EL (cell line): ENCODE measurements at places on chromosomes 7 and 10.

- no peak for DNase-seq
These were observed 802.5 kb downstream of the GRM8 start for GRCh38 chr7:126450269-126450671.

GRCh38 chr7:129862682-129863081 lies 90.1 kb downstream of the UBE2H start:
- DNase-seq = no peak

DNA sequence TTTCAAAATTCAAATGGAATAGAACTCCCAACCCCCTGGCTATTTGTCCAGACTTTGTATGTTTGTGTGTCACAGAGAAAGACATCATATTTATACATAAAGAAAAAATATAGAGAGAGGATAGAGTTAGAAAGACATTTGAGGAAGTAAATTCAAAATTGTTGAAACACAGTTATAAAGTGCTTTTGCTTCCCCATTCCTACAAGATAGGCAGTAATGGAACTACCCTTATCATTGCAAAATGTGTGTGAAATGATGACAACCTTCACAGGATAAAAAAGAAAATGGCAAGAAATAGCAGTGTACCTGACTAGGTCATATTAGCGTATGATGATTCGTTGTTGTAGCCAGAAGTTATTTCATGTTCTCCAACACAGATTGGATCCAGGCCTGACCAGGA lies 63.1 kb downstream of the FZD1 start:
- no peak for DNase-seq

- no peak for DNase-seq
These were observed 65.2 kb upstream of the ITPRID1 start for GRCh38 chr7:31448649-31449048.

- no peak for DNase-seq
These were observed 61.7 kb downstream of the PDGFA start for GRCh38 chr7:457814-458510.

GRCh38 chr7:2956526-2957368 lies 86.9 kb downstream of the CARD11 start:
- DNase-seq = peak; percentile 28

- no peak for DNase-seq
These were observed 747.8 kb downstream of the GRID1 start for GRCh38 chr10:85618841-85619240.

- DNase-seq = no peak
These were observed 100.4 kb upstream of the RET start for GRCh38 chr10:42976351-42977031.

DNA sequence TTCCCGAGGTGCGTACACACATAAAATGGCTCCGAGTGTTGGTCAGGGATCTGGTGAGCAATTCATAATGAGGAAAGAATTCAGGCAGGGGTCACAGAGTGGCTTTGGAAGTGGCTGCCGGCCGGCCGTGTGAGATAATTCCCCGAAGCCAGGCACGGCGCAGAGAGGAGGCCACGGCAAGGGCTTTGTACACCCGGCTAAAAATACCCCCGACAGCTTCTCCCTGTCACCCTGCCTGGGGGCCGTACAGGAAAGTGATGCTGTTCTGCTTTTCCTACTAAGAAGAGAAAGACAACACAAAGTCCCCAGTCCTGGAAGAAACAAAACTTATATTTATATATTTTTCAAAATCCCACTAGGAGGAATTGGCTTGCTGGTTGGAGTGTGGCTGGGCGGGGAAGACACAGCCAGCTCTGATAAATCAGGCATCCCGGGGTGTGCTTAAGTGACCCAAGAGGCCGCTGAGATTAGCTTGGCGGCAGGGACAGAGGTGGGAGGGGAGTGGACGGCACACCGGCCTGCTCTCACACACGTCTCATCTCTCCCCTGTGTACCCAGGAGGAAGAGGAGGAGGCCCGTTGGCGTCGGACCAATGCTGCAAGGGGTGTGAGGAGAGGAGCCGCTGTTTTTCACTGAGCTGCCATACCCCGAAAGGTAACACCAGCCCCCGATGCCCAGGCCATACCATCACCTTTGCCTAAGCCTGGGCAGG lies 70.5 kb downstream of the ZMIZ1 start:
- peak; percentile 94 for DNase-seq

GRCh38 chr10:75407224-75407712 lies 5.7 kb upstream of the ZNF503 start:
- DNase-seq = no peak

DNA sequence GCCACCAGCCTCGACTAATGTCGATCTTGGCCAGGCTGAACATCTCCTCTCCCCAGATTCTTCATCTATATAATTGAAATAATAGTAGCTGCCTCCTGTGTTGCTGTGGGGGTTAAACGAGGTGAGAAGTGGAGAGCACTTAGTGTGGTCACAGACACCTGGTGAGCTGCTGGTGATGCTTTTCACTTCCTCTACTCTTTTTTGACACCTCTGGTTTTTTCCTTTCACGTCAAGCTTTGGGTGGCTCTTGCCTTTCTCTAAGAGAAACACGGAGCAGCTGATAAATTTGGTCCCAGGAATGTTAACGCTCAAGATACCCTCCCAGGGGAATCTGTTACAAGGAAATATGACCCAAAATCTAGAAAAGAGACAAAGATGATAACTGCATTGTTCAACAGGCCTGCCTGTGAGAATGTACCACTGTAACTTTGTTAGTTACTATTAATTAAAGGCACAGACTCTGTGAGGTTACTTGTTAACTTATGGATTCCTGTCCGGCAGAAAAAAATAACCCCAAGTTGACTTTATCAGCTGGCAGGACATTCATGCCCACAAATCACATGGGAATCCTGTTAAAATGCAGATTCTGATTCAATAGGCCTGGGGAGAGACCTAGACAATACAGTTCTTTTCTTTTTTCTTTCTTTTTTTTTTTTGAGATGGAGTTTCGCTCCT lies 9.5 kb upstream of the NPFFR1 start:
- no peak for DNase-seq

GRCh38 chr10:130369645-130370381 lies 233.6 kb downstream of the GLRX3 start:
- DNase-seq = no peak

DNA sequence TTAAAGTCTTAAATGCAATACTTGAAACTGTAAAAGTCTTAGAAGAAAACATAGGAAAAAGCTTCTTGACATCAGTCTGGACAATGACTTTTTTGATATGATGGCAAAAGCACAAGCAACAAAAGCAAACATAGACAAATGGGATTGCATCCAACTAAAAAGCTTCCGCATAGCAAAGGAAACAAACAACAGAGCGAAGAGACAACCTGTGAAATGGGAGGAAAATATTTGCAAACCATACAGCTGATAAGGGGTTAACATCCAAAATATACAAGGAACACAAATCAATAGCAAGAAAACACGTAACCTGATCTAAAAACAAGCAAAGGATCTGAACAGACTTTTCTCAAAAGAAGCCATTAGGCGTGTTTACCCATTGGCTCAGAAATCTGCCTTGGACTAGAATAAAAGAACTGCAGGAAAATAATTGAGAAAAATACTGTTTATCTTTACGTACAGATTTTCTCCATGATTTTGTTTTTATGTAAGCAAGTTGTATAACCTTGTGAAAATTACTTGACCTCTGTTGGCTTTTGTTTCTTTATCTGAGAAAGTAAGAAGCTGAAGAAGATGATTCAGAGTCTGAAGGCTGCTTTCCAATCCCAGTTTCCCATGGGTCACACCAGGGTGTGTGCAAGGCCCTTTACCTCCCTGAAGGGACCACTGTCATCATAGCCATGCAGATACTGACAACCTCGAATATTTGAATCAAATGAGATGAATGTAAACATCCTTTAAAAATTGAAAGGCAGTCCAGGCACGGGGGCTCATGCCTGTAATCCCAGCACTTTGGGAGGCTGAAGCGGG lies 99.1 kb upstream of the LANCL2 start:
- no peak for DNase-seq

- DNase-seq = no peak
These were observed 18.6 kb upstream of the SMO start for GRCh38 chr7:129169686-129170440.

GRCh38 chr7:74092321-74092963 lies 8.8 kb downstream of the LIMK1 start:
- DNase-seq = no peak

- no peak for DNase-seq
These were observed 75.4 kb downstream of the PROSER2 start for GRCh38 chr10:11898372-11899066.

GRCh38 chr7:140639366-140640053 lies 1.1 kb downstream of the DENND2A start:
- DNase-seq = peak; percentile 64

DNA sequence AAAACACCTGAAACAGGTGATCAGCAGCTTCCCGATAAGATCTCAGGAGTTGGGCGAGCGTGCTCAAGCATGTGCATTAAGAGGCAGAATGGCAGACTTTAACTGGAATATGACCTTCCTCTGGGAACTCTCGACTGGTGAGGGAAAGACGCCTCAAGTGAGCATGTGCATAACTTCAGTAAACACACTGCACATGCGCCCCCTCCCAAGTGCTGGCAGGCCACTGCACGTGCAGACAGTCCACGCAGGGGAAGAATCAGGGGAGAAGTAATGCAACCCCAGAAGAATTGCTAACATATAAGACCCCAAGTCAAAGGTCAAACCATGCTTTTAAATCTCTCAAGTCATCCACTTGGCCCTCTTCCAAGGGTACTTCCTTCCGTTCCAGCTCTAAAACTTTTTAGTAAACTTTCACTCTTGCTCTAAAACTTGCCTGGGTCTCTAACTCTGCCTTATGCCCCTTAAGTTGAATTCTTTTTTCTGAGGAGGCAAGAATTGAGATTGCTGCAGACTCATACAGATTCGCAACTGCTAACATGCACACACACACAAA lies 541.0 kb downstream of the TNS3 start:
- no peak for DNase-seq

GRCh38 chr7:93048136-93048930 lies 69.4 kb downstream of the SAMD9 start:
- peak; percentile 37 for DNase-seq

- no peak for DNase-seq
These were observed 13.7 kb downstream of the UBE3C start for GRCh38 chr7:157152391-157152937.

GRCh38 chr10:20995123-20995987 lies 98.2 kb upstream of the NEBL start:
- no peak for DNase-seq

DNA sequence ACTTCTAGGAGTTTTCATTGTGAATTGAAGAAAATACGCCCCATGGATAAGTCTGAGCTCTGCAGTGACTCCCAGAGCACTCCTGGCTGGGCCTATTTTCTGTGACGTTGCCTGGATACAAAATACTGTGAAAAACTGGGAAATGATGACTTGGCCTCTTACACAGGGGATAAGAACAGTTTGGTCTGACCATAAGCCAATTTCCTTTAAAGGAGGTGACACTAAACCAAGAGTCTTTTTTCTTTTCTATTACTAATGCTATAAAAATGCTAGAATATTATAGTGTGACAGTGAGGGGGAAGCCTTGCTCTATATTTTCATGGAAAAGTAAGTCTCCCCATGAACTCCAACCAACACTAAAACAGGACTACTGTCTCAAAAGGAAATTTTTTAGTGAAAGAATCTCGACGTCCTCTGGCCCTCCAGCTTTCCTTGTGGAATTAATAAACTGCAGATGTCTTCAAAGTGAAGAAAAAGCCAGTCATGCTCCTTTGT lies 45.5 kb downstream of the MYOF start:
- DNase-seq = peak; percentile 94

- no peak for DNase-seq
These were observed 283.5 kb downstream of the THSD7A start for GRCh38 chr7:11548532-11548931.

GRCh38 chr7:43306404-43306803 lies 194.0 kb downstream of the HECW1 start:
- no peak for DNase-seq

DNA sequence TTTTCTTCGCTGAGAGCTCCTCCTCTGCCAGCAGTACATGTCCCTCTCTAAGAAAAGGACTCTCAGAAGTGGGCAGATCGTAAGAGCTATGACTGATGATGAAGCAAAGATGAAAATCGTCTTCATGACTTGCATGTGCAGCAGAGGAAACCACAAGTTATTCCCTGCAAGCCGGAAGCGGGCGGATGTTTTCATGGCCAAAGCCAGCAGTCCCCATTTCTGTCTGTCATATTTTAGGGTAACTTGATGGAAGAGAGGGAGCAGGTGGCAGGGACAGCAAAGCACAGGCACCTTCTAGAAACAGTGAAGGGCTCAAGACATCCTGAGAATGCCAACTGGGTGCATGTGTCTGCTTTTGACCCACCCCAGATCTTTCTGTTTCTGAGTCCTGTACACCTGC lies 19.9 kb downstream of the KLF6 start:
- no peak for DNase-seq

DNA sequence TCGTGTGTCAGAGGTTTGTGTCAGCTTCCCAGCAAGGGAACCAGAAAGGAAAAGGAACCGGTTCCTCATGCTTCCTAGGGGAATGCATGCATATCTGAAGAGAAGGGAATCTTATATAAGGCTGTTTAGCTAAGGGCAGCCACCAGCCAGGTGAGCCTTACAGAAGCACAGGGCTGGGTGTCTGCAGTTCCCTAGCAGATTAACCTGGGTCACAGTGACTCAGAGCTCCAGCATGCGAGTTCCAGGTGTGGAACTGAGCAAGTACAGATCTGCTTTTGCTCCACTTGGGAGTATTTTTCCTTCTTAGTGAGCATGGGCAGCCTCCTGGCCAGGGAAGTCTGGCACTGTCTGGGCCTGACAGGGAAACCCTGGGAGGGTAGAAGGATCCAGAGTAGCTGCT lies 957 bp upstream of the ANKRD2 start:
- DNase-seq = no peak

GRCh38 chr7:158236400-158236799 lies 351.2 kb downstream of the PTPRN2 start:
- DNase-seq = no peak

DNA sequence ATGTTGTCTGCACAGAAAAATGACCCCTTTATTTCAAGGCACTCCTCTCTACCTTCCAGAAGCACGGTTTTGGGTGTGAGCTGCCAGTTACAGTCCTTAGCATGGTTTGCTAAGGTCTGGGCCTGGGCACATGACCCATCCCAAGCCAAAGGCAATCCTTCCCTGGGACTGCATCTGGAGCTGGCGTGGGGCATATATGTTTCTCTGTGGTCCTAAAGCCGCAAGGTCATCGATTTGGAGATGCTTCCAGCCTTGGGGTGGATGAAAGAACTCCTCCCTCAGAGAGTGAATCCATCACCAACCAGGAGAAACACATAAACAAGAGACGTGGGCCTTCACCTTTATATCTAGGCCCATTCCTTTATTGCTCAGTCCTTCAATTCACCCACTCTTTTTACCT lies 50.1 kb upstream of the IGFBP3 start:
- DNase-seq = no peak

GRCh38 chr10:106652279-106652678 lies 512.2 kb downstream of the SORCS1 start:
- no peak for DNase-seq
